SJSA1 (cell line): ENCODE measurements at places on chromosomes 6 and 20. TPM values are rescaled to one million over a fixed set of nuclear protein-coding genes. Genes with fewer than 3 reads are reported as not detected.

DNA sequence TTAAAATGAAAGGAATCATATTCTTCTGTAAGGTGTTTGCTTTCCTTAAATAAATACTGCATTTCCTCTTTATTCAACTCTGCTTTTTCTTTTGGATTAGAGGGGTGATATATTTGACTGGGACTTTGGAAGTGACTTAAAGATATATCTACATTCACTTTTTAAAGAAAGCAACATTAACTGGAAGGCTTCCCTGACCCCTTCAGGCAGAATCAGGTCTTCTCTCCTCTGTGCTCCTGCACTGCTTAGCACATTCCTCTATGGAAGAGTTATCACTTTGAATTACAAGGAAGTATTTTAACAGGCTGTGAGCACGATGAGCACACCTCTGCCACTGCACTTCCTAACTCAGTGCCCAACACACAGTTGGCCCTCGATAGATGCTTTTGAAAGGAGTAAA lies 59.2 kb upstream of the POU3F2 start:
- no peak for DNase-seq

DNA sequence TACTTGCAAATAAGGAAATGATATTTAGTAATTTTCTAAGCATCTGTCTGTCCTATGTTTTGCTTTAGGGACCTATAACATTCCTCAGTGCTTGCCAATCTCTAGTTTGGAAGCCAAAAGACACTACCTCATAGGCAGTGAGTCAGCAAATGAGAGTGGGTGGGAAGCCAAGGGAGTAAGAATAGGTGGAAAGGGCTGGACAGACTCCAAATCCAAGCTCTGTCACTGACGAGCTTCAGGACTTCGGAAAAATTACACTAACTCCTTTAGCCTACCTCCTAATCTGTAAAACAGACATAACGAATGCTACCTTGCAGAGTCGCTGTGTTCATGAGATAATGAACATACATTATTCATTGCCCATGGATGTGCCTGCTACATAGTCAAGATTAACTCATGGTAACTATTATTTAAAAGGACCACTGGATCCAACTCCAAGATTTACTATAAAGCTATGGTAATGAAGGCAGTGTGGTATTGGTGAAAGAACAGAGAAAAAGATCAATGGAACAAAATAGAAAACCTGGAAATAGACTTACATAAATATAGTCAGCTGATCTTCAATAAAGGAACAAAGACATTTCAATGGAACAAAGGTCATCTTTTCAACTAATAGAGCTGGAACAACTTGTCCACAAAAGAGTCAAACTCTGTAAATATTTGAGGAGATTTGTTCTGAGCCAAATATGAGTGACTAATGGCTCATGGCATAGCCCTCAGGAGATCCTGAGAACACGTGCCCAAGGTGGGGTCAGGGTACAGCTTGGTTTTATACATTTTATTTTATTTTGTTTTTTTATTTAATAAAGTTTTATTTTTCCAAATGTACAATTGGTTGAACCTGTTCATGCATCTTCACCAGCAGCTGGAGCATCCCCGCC lies 64.1 kb downstream of the FAM50B start:
- peak; percentile 92 for DNase-seq

DNA sequence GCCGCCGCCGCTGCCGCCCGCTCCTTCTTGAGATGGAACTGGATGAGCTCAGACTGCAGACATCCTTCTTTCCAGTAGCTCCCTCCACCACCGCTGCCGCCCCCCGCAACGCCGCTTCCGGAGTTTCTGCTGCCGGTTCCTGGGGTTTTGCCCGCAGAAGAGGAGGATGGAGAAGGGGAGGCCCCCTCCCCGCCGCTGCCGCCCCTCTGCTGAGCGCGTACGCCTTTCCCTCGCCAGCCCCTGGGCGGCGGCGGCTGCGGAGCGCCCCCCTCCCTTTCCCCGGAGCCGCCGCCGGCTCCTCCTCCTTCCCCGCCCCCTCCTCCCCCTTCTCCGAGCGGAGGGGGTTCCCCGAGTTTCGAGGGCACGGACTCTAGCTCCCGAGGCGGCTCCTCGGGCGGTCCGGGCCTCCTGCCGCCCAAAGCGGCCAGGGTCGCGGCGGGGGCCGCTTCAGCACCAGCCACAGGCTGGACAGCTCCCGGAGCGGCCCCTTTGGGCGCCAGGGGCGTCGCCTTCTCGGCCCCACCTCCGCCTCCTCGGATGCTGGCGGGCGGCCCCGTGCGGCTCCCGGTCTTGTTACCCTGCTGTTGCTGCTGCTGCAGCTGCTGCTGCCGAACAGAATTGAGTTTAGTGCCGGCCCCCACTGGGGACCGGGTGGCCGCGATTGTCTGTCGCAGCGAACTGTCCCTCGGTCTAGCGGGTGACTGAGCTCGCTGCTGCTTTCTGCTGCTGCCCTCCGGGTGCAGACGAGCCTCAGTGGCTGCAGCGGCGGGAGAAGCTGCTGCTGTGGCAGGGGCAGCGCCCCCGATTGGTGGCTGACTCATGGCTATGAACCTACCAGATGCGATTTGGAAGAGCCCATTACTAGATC lies 3.1 kb downstream of the MTCL3 start:
- DNase-seq = peak; percentile 78

GRCh38 chr20:63541371-63541770 lies 4.2 kb upstream of the PTK6 start:
- no peak for DNase-seq

GRCh38 chr20:24506696-24507095 lies 37.3 kb downstream of the SYNDIG1 start:
- DNase-seq = no peak

The ZNF451 gene
- total RNA-seq = 41.9 and 58.3 TPM in 2 replicates

The ISM1 gene
- not detected in 2 replicates for total RNA-seq

The NOX3 gene
- total RNA-seq = not detected in 2 replicates
